ENCODE measurements at places on chromosomes 11 and 22.

DNA sequence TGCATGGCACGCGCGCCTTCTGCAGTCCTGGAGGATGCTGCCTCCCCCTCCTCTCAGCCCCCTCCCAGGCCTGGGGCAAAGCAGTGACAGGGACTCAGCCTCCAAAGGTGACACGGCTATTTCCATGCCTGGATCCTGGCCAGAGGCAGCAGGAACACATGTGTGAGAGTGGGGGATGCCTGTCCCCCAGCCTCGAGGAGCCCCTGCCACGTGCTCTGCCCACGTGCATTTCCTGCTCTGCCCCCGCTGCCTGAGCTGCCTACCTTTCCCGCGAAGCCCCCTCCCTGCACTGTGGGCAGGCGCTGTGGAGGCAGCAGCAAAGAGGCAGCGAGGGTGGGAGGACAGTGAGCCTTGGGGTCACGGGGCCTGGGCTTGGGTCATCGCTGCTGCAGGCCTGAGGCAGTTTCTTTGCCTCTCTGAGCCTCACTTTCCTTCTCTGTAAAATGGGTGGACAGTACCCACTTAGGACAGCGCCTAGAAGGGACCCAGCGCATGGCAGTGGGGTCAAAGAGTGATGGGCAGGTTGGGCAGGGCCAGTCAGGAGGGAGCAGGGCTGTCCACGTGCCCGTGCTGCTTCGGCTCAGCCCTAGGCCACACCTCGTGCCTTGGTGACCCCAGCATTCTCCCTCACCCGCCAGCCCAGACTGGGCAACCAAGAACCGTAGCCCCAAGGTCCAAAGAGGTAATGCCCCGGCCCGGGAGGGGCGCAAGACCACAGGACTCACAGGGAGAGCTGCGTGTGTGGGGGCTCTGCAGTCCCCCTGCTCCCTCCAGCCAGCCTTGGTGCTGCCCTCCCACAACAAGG lies 48.6 kb downstream of the FLRT1 start:
- H3K4me3 ChIP-seq, result no peak overlapping the region
- H3K27ac ChIP-seq, result no peak overlapping the region
- H3K36me3 ChIP-seq, result no peaks in the 10 kb centered on the region
- no peaks in the 10 kb centered on the region for H3K4me1 ChIP-seq
- H3K27me3 ChIP-seq, result peaks cover 23% of the 10 kb centered on the region

GRCh38 chr22:40415531-40416266 lies 45.3 kb downstream of the SGSM3 start:
- no peak overlapping the region for H3K27ac ChIP-seq
- peaks cover 16% of the 10 kb centered on the region for H3K36me3 ChIP-seq
- DNase-seq, result no peak
- H3K4me3 ChIP-seq, result no peak overlapping the region

DNA sequence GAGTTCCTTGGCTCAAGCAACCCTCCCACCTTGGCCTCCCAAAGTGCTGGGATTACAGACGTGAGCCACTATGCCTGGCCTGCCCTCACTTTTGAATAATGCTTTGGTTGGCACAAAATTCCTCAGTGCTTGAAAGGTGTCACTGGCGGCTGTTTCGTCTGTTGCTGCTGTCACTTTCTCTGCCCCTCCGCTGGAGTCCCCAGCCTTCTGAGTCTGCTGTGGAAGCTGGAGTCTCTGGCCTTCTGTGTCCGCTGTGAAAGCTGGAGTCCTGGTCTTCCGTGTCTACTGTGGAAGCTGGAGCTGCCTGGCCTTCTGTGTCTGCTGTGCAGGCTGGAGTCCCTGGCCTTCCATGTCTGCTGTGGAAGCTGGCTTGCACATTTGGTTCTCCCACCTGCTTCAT lies 4.9 kb upstream of the KRTAP5-1 start:
- peaks cover 22% of the 10 kb centered on the region for H3K27me3 ChIP-seq
- no peak overlapping the region for H3K4me3 ChIP-seq
- no peak overlapping the region for H3K27ac ChIP-seq
- no peak for DNase-seq
- no peaks in the 10 kb centered on the region for H3K36me3 ChIP-seq

DNA sequence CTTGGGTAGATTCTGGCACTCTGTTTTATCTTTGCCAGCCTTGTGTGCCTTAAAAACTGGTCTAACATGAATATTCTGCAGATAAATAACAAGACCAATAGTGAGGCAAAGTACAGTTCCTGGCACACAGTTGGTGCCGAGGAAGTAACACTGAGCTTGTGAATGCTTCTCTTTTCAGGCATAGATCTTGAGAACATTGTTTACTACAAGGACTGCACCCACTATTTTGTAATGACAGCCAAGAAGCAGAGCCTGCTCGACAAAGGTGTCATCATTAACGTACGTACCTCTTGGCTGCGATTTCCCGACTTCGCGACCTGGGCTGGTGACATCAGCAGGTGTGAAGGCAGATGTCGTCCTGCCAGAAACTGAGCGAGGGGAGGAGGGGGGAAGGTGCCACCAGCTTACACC lies 105.7 kb downstream of the MICAL2 start:
- H3K27me3 ChIP-seq, result no peaks in the 10 kb centered on the region
- H3K4me1 ChIP-seq, result peaks cover 61% of the 10 kb centered on the region
- H3K36me3 ChIP-seq, result peaks cover 80% of the 10 kb centered on the region
- no peak overlapping the region for H3K4me3 ChIP-seq
- DNase-seq, result no peak

DNA sequence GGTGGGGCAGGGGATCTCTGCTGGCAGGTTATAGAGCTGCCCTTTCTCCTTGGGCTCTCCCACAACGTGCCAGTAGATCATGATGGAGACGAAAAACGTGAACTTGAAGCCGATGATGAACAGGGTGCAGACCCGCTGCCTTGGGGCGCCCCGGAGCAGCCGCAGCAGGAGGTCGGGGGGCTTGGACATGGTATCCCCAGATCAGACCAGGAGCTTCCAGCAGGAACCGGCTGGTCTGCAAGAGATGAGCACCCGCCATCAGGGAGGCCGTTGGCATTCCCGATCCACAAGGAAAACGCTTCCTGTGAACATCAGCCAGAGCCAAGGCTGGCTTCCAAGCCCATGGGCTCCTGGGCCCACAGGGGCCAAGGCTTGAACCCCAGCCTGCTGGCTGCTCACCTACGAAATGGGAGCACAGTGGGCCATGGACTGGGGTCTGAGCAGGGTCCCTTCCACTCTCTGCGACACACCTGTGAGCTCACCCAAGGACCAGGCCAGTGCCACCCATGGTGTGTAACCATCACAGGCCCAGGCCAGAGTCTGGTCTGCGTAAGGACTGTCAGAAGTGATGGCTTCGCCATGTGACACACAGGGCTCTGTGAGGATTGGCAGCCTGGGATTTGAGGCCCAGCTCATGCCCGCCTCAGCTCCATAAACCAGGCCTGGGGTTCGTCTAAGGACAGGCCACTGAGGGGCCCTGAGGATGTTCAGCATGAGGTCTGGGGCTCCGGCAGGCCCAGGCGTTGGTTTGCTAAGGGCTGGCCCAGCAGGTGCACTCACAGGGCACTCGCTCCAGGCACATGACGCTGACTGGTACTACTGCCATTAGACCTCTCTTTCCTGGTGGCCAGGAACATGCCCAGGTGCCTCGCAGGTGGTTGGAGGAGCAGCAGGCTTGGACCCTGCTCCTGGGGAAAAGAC lies 26.6 kb downstream of the A4GALT start:
- no peaks in the 10 kb centered on the region for H3K27me3 ChIP-seq
- H3K4me3 ChIP-seq, result no peak overlapping the region
- peaks cover 14% of the 10 kb centered on the region for H3K4me1 ChIP-seq
- no peaks in the 10 kb centered on the region for H3K36me3 ChIP-seq
- DNase-seq, result no peak

DNA sequence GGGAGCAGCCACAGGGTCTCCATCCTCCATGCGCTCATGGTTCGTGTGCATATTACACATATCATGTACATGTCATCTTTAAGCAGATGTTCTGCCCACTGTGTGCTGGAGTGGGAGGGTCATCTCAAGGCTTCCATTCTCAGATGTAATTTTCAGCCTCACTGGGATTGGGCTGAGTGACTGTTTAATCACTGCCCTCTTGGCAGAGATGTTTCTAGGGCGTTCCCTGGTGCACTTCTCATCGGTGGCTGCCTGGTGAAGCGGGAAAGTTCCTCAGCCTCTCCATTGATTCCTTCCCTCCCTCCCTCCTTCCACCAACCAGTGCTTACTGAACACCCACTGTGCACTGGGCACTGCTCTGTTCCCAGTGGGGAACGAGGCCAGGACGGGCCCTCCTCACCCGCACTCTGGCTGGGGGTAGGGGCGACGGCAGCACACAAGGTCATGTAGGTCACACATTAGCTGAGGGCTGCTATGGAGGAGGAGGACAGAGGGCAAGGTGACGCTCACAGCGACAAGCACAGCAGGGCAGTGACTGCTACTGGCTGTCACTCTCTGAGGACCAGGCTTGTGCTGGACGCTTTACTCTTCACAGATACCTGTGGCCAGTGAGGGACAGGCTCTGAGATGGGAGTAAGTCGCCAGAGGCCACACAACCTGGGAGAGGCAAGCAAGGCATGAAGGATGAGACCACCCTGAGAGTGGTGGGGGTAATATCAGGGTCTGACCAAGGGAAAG lies 22.9 kb downstream of the GNAZ start:
- no peak overlapping the region for H3K4me3 ChIP-seq
- H3K27ac ChIP-seq, result no peak overlapping the region
- no peaks in the 10 kb centered on the region for H3K36me3 ChIP-seq
- no peak for DNase-seq
- no peaks in the 10 kb centered on the region for H3K27me3 ChIP-seq

GRCh38 chr11:128889657-128890213 lies 1.4 kb upstream of the KCNJ5 start:
- H3K36me3 ChIP-seq, result no peaks in the 10 kb centered on the region
- peaks cover 8% of the 10 kb centered on the region for H3K4me1 ChIP-seq
- H3K27me3 ChIP-seq, result peaks cover 38% of the 10 kb centered on the region
- no peak overlapping the region for H3K4me3 ChIP-seq
- no peak overlapping the region for H3K27ac ChIP-seq

GRCh38 chr22:46376908-46377524 lies 41.5 kb downstream of the TRMU start:
- H3K27ac ChIP-seq, result no peak overlapping the region
- no peak overlapping the region for H3K4me3 ChIP-seq
- DNase-seq, result no peak
- no peaks in the 10 kb centered on the region for H3K36me3 ChIP-seq

DNA sequence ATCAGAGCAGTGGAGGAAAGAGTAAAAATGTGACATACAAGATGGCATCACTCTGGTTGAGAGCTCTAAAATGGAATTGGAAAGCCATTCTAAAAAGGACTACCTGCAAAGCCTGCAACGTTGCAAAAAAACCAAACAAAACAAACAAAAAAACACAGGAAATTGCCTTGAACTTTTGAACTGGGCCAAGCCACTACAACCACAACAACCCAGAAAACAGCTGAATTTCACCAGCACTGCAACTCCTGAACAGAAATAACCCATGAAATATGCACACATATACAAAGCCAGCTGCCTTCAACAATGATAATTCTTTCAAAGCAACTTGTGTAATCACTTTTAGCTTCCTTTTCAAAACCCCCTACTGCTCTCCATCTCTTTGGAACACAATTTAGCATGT lies 326.6 kb upstream of the LRRC4C start:
- peak; percentile 35 for DNase-seq
- no peak overlapping the region for H3K4me3 ChIP-seq
- H3K36me3 ChIP-seq, result no peaks in the 10 kb centered on the region
- no peaks in the 10 kb centered on the region for H3K27me3 ChIP-seq
- no peaks in the 10 kb centered on the region for H3K4me1 ChIP-seq

- DNase-seq, result no peak
- H3K4me1 ChIP-seq, result peaks cover 9% of the 10 kb centered on the region
- H3K27ac ChIP-seq, result no peak overlapping the region
- no peaks in the 10 kb centered on the region for H3K27me3 ChIP-seq
Observed at GRCh38 chr11:59553323-59553722, 42.0 kb downstream of the OR4D9 start.

DNA sequence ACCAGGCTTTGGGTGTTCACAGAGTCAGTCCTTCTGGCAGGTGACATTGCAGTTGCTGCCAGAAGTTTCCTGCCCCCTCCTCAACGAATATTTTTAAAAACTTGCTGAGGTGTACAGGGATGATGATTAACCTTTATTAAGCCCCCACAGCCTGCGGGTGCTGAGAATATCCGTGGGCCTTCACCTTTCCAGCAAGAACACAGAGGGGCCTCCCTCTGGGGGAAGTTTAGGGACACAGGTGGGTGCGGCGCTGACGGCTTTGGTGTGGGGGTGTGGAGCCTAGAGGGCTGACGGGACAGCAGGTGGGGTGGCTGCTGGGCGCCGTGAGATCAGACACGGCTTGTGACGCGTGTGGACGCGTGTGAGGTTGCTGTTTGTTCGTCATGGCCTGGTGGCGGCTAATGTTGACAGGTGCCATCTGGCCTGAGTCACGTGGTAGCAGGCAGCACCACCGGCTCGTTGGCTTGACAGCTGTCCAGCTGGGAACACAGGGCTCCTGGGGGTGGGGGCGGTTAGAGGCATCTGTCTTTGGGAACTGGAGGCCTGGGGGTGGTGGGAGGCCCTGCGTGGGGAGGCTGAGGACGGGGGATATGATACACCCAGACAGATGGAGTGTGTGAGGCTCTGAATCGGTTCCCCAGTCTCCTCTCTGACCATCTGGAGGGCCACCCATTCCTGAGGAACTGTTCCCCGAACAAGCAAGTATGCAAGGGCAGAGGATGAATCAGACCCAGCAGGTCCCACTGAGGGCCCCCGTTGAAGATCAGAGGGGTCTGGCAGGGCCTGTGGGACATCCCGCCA lies 12.5 kb upstream of the LRRC10B start:
- no peak overlapping the region for H3K27ac ChIP-seq
- DNase-seq, result no peak
- H3K4me3 ChIP-seq, result no peak overlapping the region
- no peaks in the 10 kb centered on the region for H3K36me3 ChIP-seq

DNA sequence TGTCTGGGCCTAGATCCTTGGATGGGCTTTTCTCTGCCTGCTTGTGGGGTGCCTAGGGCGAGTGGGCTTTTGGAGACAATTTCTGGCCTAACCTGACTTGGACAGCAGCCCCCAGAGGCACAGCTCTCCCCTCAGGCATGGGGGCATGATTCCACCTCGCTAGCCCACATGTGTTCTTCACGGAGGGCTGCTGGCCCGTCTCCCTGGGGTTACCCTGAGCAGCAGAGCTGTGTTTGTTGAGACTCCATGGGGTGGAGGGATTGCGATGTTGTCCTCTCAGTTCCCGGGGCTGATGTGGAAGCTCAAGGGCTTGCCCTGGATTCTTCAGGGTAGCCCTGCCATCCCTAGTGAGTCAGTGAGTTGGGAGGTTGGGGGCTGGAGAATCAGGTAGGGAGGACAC lies 2.4 kb upstream of the LRRC75B start:
- peaks cover 8% of the 10 kb centered on the region for H3K4me1 ChIP-seq
- H3K27me3 ChIP-seq, result no peaks in the 10 kb centered on the region
- no peak for DNase-seq
- no peak overlapping the region for H3K27ac ChIP-seq
- no peak overlapping the region for H3K4me3 ChIP-seq

Measured in astrocyte (in vitro differentiated cells and primary cell).